ENCODE measurements at places on chromosomes 6 and 20. TPM values are rescaled to one million over a fixed set of nuclear protein-coding genes. Genes with fewer than 3 reads are reported as not detected.

SLC2A10 gene
- 45.4 TPM for total RNA-seq

EYA2 gene
- 0.70 TPM for total RNA-seq

DEFB132 gene
- total RNA-seq: not detected

ESF1 gene
- 37.3 TPM for total RNA-seq

RAET1G gene
- total RNA-seq: 3.3 TPM

RFX6 gene
- not detected for total RNA-seq

CAGE1 gene
- total RNA-seq: 0.08 TPM

Measured in smooth muscle cell of the coronary artery (primary cell).